ENCODE measurements at places on chromosomes 5 and 9. TPM values are rescaled to one million over a fixed set of nuclear protein-coding genes. Genes with fewer than 3 reads are reported as not detected.

- DNase-seq: no peak
Observed at GRCh38 chr5:134994560-134995156, 27.0 kb downstream of the CATSPER3 start.

Gene PELO
- total RNA-seq: 28.8 TPM

Gene INSL4
- total RNA-seq: not detected

Gene SUSD3
- total RNA-seq: 21.4 TPM

- no peak for DNase-seq
Observed at GRCh38 chr5:10199692-10200091, 50.0 kb downstream of the ATPSCKMT start.

- no peak for DNase-seq
Observed at GRCh38 chr9:72661401-72662135, 140.2 kb downstream of the TMC1 start.

All from thoracic aorta (tissue), 2 donors.